ENCODE measurements at places on chromosomes 7 and 10. TPM values are rescaled to one million over a fixed set of nuclear protein-coding genes. Genes with fewer than 3 reads are reported as not detected.

GRCh38 chr7:124071843-124072242, 39.0 kb upstream of the TMEM229A start:
- DNase-seq = no peak

DNA sequence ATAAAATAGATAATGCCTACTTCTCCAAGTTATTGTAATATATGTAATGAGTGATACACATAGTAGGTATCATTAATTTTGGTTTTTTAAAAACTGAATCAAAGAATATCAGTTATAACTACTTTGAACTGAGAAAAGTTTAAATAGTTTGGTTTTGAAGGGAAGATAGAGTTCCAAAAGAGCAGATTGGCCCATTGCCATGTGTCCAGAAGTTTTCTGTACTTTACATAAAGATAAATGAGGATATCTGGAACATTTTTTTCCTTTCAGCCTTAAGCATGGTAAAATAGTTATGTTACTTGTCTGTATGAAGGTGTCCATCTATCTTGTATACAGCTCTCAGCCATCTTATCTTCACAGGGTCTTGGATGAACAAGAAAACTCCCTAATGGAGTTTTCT, 97.9 kb upstream of the MXI1 start:
- DNase-seq = peak; percentile 17

DNA sequence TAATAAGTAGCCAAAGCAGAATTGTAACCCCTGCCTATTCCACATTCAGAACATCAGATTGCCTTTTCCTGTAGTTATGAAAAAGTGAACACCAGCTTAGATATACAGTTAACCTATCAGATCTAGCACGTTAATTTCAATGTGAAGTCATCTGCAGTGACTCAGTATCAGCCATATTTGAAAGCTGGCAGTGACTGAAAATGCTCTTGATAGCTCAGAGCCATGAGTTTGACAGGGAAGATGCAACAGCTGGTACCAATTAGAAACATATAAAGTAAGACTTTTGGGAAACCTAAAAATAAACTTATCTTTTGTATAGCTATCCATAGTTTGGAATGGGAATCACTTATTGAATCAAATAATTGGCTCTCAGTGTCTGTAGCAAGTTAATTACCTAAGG, 284.1 kb upstream of the NPSR1 start:
- peak; percentile 5 for DNase-seq

GRCh38 chr7:116948934-116949333, 4.4 kb upstream of the ST7 start:
- DNase-seq = no peak

GRCh38 chr10:92999191-92999590, 61.4 kb upstream of the CYP26C1 start:
- DNase-seq = no peak

The PLEKHS1 gene
- polyA plus RNA-seq = not detected

DNA sequence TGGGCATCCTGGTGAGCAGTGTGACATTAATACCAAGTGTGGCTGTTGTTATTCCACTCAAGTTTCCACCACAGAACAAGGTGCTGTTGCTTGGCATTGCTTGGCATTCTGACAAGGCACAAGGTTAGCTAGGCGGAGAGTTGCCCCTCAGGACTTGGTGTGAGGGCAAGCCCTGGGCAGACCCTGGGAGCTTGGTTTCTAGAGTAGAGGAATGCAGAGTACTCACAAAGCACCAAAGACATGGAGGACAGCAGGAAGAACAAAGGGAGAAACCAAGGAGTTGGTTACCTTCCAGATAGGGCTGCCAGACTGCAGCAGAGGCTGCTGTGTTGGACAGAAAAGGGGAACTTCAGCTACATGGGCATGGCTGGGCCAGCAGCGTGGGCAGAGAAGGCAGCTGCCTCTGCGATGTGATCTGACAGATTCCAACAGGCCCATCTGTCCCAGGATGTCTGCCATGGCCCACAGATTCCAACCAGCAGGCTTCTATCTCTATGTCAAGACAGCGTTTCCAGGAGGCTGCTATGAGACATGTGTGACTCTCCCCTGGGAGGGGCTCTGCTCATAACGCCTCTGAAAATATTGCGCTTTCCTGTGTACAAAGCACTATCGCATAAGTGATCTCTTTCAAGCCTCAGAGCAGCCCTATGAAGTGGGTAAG, 1.8 kb downstream of the GOLGA7B start:
- DNase-seq = no peak

- DNase-seq = no peak
Measured at GRCh38 chr10:55852900-55853299, 508.2 kb downstream of the ZWINT start.

The SUV39H2 gene
- polyA plus RNA-seq = 15.8 TPM

DNA sequence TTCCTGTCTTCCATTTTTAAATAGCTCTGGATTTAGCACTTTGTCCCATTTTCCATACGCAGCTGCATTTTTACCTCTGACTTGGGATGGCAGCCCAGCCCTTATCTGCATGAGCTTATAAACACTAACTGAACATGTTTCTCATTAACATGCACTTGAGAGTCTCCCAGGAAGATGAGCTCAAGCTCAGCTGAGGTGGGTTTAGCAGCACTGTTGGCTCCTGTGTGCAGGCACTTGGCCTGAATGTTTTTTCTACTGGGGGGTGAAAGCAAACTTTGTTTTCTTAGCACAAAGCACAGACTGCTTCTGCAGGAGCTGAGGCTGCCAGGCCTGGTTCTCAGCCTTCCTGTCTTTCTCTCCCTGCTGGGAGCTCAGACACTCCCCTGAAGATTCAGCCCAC, 1093.6 kb upstream of the AUTS2 start:
- peak; percentile 62 for DNase-seq
